ENCODE measurements at places on chromosomes 1 and 21.

- no peak for DNase-seq
Observed at GRCh38 chr1:43067977-43068751, 103.9 kb downstream of the EBNA1BP2 start.

GRCh38 chr1:222060210-222060916 lies 318.5 kb upstream of the DUSP10 start:
- no peak for DNase-seq

DNA sequence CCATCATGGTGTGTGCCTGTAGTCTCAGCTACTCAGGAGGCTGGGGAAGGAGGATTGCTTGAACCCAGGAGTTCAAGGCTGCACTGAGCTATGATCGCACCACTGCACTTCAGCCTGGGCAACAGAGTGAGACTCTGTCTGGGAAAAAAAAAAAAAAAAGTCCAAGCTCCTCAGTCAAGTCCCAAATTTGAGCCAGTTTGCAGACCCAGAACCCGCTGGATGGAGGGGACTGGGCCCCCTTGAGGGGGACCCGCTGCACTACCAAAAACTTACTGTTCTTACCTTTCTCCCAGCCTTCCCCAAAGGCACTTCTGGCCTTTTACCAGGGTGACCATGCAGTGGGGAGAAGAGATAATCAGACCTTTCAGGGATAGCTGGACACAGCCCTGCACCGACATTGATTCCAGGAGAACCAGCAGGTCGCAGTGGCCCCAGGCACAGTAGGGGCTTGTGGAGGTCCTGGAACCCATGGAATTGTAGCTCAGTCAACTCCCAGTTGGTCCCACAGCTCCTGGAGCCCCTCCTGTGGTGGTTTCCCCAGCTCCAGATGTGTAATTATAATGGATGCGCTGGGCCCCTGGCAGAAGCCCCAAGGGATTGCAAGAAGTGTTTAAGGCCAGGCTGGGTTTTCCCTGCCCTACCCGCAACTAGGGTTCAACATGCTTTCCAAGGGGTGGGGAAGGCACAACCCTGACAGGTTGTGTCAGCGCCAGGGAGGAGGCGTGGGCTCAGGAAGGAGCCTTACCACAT lies 4.1 kb upstream of the WNT9A start:
- DNase-seq: no peak

DNA sequence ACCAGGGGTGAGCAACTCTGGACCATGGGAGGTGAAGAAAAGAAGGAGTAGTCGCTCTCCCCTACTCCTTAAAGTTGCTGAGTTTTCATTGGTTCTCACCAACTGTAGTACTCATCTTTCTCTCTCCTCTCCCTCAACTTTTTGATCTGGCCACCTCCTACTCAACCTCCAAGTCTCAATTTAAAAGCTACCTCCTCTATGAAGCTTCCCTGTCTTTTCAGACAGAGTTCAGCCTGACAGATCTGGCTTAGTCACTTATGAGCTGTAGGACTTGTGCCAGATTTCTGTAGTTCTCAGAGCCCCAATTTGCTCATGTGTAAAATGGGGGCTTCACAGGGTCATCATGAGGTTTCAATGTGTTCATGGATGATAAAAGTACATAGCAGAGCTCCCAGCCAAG lies 34.5 kb upstream of the HTR1D start:
- DNase-seq: no peak

GRCh38 chr1:161082996-161083747 lies 6.2 kb downstream of the NECTIN4 start:
- DNase-seq: peak; percentile 61

GRCh38 chr1:74161497-74161896 lies 36.5 kb downstream of the LRRIQ3 start:
- DNase-seq: no peak

DNA sequence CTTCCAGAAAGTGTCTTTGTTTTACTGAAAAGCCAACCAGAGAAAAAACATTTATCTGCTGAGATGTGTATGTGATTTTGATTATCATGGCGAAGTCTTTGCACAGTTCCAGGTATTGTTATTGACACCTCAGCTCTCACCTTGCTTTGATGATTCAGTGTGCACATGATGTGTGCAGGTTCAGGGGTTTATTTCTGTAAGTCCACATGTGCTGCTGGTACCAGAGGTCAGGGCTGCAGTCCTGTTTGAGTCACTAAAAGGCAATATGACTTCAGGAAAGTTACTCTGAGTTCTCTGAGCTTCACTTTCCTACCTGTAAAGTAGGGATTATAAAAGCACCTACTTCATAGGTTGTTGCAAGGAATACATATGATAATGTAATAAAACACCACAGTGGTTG lies 97.1 kb downstream of the CNIH3 start:
- DNase-seq: no peak

DNA sequence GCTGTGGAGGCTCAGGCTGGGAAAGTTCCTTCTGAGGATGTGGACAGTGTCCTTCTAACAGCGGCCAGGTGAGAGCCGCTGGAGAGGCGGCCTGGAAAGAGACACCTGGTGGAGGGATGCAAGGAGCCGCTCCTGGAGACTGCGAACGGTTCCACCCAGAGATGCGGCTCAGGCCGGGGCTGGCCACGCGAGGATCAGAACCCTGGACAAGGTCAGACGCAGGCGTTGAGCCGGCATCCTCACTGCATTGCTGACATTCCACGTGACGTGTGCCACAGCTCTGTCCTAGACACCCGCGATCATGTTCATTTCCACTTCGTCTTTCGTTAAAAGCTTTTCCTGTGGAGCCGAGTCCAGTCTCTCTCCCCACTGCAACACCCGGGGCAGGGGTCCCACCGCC lies 28.8 kb downstream of the CFAP74 start:
- no peak for DNase-seq

- no peak for DNase-seq
Observed at GRCh38 chr1:19472174-19472573, 13.2 kb downstream of the CAPZB start.

- DNase-seq: no peak
Observed at GRCh38 chr1:227212164-227212563, 106.1 kb downstream of the CDC42BPA start.

GRCh38 chr1:227127891-227128290 lies 187.8 kb downstream of the COQ8A start:
- DNase-seq: no peak

GRCh38 chr21:26888931-26889330 lies 43.7 kb upstream of the ADAMTS1 start:
- DNase-seq: no peak

DNA sequence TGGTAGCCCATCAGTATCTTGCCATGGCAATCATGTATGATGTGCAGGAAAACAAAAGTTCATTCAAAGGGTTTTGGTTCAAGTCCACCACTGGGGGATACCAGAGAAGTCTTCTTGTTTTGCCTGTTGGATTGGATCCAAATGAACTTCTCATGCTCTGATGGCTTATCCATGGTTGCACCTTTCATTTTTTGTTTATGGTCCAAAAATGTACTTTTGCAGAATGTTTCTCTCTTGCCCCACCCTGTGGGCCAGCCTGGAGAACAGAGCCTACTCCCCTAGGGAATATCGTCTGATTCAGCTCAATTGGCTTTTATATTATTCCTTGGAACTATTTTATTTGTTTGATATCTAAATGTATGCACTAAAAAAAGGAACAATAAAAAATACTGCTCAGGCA lies 20.1 kb upstream of the CLCA1 start:
- no peak for DNase-seq

DNA sequence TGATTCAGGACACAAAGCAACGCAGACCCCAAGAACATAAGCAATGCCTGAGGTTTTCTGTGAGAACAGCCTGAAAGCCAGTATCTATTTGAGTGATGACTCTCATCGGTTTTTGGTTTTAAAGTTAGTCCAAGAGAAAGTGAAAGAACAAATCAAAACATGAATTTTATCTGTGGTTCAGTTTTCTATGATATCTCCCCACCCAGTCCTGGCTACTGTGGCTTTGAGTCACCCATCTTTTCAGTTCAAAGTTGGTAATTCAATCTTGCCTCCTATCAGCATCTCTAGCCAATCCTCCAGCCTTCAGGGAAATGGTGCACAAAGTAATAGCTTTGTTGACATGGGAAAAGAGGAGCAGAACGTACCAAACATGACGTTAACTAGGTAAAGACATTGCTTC lies 40.5 kb upstream of the KRTAP19-8 start:
- no peak for DNase-seq

DNA sequence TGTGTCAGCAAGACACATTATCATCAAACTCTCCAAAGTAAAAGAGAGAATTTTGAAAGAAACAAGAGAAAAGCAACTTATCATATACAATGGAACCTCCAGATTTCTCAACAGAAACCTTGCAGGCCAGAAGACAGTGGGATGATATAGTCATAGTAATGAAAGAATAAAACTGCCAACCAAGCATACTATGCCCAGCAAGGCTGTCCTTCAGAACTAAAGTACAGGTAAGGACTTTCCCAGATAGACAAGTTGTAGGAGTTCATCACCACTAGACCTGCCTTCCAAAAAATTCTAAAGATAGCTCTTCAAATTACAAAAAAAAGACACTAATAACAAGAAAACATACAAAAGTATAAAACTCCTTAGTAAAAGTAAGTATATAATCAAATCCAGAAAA lies 33.2 kb upstream of the FOXD3 start:
- DNase-seq: no peak

DNA sequence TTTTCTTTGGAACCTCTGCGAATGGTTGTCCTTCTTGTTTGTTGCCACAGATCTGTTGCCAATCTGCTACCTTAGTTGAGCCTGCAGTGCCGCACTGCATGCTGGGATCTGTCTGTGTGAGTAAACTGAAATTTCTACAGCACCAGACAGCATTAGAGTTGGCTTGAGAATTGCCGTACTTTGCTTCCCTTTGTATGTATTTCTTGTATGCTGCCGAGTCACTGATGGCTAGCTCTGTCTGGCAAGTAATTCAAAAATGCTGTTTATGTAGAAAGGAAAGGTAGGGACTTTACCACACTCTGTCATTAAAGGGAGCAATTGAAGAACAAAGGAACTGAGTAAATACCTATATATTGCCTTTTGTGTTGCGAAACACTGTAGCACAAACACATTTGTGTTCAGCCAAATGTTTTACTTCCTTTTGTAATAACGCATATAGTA lies 857.4 kb downstream of the USP25 start:
- DNase-seq: no peak

GRCh38 chr1:17198476-17199258 lies 6.3 kb upstream of the PADI1 start:
- DNase-seq: peak; percentile 62

Data from HS-27A (cell line).